ENCODE measurements at places on chromosomes 11 and 22. TPM values are rescaled to one million over a fixed set of nuclear protein-coding genes. Genes with fewer than 3 reads are reported as not detected.

DNA sequence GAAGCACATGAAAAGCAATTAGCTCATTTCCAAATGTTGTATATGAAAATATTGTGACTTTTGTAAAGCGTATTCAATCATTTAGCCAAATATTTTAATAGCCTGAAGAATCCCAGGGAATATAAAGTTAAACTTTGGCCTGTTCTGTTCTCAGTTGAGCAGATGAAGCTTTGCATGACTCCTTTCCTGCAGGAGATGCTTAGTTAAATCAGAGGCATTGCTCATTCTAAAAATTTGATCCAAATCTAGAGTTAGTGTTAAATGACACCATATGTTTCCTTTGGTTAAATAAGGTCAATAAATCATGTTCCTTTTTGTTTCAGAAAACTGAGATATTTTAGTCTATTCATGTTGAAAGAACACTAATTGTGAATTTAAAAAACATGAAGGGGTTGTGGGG lies 51.2 kb upstream of the BIRC3 start:
- H3K27me3 ChIP-seq = peaks cover 3% of the 10 kb centered on the region
- H3K4me1 ChIP-seq = peaks cover 30% of the 10 kb centered on the region
- H3K4me3 ChIP-seq = no peak overlapping the region
- no peak overlapping the region for H3K27ac ChIP-seq
- DNase-seq = no peak

DNA sequence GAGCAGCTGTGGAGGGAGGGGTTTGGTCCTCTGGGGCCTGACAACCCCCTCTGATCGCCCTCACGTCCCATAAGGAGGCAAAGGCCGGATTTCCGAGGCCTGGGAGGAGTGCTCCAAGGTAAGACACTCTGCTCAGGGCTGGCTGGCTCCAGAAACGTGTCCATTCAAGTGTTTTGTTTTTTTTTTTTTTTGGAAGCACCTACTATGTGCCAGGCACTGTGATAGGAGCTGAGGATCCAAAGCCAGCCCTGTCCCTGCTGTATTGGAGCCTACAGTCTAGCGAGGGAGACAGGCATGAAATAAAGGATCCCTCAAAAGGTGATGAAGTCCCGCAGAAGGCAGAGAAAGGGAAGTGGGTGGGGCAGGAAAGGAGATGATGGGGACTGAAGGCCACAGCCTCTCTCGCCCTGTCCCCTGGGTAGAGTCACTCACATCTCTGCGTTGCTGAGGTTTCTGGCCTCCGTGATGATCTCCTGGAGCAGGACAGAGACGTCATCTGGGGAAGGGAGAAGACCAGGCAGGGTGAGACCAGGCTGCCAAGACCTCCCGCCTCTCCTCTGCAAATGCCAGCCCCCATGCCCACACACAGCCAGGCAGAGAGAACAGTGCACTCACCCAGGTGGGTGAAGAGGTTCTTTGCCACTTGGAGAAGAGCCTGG lies 89.2 kb downstream of the PDE2A start:
- peaks cover 21% of the 10 kb centered on the region for H3K4me1 ChIP-seq
- no peak overlapping the region for H3K27ac ChIP-seq
- no peak for DNase-seq
- peaks cover 27% of the 10 kb centered on the region for H3K27me3 ChIP-seq
- H3K4me3 ChIP-seq = peak overlapping the region; percentile 66

DNA sequence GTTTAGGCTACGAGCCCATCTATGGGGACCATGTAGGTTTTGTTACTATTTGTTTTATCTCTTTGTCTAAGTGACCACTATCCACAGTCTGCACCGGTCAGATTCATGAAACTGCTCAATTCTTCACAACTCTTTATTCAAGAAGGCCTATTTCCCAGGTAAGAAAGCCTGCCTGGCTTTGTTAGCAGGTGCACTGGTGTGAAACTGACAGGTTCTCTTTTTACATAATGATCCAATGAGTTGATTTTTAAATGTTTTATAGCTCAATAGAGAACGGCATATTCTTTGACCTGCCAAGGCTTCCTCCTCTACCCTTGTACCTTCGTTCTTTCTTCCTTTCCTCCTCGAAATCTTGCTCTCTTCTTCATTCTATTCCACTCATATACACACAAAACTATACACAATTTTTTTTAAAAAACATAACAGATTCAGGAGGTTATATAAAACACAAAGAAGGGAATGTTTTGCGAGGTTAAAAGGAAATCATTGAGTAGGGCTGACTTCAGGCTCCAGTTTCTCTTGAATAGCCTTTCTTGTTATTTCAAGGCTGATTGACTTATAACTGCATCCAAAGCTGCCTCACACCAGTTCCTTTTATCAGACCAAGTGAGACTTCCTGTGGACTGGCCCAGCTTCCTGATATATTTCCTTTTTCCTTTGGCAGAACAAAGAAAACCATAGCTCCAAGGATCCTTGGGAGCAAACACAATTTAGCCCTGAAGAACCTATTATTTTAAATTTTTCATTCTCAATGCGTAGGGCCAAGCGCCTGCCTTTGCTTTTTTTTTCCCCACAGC lies 11.4 kb downstream of the FLI1 start:
- H3K4me1 ChIP-seq = peaks cover 97% of the 10 kb centered on the region
- H3K27me3 ChIP-seq = no peaks in the 10 kb centered on the region
- H3K36me3 ChIP-seq = peaks cover 67% of the 10 kb centered on the region
- peak overlapping the region; percentile 75 for H3K27ac ChIP-seq

DNA sequence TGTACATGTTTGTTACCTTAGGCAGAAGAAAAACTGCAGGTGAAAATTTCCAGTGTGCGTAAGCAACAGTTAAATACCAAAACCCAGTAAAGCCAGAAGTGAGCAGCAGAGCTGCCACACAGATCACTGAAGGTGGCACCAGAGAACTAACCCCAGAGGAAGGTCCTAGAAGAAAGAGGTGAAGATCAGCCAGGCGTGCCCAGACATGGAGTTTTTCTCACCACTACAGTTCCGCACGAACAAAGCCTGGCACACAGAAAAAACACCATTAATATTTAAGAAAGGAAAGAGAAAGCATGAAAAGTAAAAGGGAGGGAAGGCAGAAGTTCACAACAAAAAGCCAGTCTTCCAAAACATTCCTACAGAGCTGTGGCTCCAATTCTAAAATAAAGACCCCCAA lies 60.7 kb downstream of the STK33 start:
- H3K36me3 ChIP-seq = no peaks in the 10 kb centered on the region
- H3K4me3 ChIP-seq = no peak overlapping the region
- H3K27ac ChIP-seq = no peak overlapping the region

GRCh38 chr11:118142809-118143208 lies 9.8 kb downstream of the SCN4B start:
- H3K36me3 ChIP-seq = no peaks in the 10 kb centered on the region
- DNase-seq = peak; percentile 49
- H3K27ac ChIP-seq = no peak overlapping the region
- peaks cover 48% of the 10 kb centered on the region for H3K27me3 ChIP-seq
- peak overlapping the region; percentile 13 for H3K4me3 ChIP-seq

GRCh38 chr11:28058333-28058732 lies 49.6 kb downstream of the KIF18A start:
- no peak overlapping the region for H3K4me3 ChIP-seq
- no peak overlapping the region for H3K27ac ChIP-seq
- no peaks in the 10 kb centered on the region for H3K27me3 ChIP-seq

- H3K36me3 ChIP-seq = peaks cover 39% of the 10 kb centered on the region
- DNase-seq = no peak
- no peak overlapping the region for H3K27ac ChIP-seq
- H3K4me1 ChIP-seq = peaks cover 16% of the 10 kb centered on the region
Observed at GRCh38 chr11:121554552-121554951, 101.8 kb upstream of the SORL1-AS1 start.

DNA sequence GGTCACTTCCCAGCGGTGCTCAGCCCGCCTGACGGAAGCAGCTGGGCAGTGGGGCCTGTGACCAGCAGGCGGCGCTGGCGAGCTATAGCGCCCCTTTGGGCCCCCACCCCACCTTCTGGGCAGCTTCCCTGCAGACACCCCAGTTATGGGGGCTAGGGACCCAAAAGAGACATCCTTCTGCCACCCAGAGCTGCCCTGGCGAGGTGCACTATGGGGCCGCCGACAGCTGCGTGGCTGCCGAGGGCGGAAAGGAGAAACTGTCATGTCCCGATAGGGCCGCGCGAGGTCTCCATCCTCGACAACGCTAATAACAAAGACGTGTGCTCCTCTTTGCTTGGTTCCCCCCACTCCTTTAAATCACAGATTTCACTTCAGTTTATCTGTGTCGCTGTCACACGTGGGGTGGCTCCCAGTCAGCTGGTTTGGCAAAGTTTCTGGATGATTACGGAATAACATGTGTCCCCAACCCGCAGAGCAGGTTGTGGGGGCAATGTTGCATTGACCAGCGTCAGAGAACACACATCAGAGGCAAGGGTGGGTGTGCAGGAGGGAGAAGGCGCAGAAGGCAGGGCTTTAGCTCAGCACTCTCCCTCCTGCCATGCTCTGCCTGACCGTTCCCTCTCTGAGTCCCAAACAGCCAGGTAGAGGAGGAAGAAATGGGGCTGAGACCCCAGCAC lies 673 bp upstream of the MYO7A start:
- H3K4me1 ChIP-seq = peaks cover 5% of the 10 kb centered on the region
- H3K4me3 ChIP-seq = peak overlapping the region; percentile 39
- peaks cover 3% of the 10 kb centered on the region for H3K27me3 ChIP-seq
- no peaks in the 10 kb centered on the region for H3K36me3 ChIP-seq
- peak overlapping the region; percentile 25 for H3K27ac ChIP-seq
- DNase-seq = peak; percentile 75

DNA sequence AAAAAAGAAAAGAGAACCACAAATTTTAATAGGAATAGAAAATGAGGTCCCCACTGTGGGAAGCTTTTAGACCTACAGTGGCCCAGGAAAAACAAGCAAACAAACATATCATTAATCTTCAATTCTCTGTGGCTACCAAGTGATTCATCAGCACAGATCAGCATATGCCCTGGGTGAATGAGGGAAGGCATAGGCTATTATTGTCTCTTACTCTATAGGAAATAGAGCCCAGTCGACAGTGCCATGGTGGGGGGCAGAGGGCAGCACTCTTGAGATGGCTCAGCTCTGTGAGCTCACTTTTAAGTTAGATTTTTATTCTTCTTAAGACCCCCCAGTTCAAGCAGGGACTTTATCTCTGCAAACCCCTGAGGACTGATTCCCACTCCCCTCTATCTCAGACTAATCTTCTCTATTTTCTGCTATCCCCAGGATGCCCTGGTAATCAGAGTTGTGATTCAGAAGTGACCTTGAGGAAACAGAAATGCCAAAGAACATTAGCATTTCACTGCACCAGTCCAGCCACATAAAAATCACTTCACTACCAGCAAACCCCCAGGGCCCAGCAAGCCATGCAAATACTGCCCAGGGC lies 9.5 kb upstream of the FEZ1 start:
- H3K27me3 ChIP-seq = no peaks in the 10 kb centered on the region
- H3K4me1 ChIP-seq = peaks cover 5% of the 10 kb centered on the region
- H3K4me3 ChIP-seq = no peak overlapping the region
- DNase-seq = no peak
- no peak overlapping the region for H3K27ac ChIP-seq
- no peaks in the 10 kb centered on the region for H3K36me3 ChIP-seq

- H3K27me3 ChIP-seq = no peaks in the 10 kb centered on the region
- no peak overlapping the region for H3K27ac ChIP-seq
- no peak overlapping the region for H3K4me3 ChIP-seq
- no peak for DNase-seq
Observed at GRCh38 chr11:118661425-118662301, 17.8 kb downstream of the TREH start.

GRCh38 chr11:59154610-59155009 lies 12.0 kb downstream of the FAM111A start:
- H3K36me3 ChIP-seq = peaks cover 43% of the 10 kb centered on the region
- no peaks in the 10 kb centered on the region for H3K27me3 ChIP-seq

DNA sequence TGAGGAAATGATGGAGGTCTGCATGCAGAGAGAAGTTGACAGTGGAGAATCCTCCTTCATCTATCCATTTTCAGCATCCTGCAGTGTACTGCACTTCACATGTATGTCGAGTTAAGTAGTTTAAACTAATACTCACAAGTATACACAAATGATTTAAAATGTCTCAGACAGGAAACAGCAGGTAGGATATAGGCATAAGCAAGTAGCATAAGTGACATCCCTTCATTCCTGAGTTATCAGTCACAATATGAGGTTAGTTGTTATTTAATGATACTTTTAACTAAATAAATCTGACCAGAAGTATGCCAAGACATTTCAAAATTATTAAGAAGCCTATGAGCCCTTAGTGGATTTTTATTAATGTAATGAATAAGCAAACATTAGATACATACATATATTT lies 37.4 kb downstream of the MTMR2 start:
- H3K36me3 ChIP-seq = peaks cover 11% of the 10 kb centered on the region
- H3K27me3 ChIP-seq = no peaks in the 10 kb centered on the region
- H3K4me3 ChIP-seq = no peak overlapping the region
- H3K4me1 ChIP-seq = peaks cover 8% of the 10 kb centered on the region
- DNase-seq = no peak
- H3K27ac ChIP-seq = no peak overlapping the region

GAB4 gene
- total RNA-seq = not detected

DAGLA gene
- total RNA-seq = 0.14 TPM

ART5 gene
- total RNA-seq = not detected

GALNT18 gene
- total RNA-seq = 8.8 TPM

MACROD1 gene
- total RNA-seq = 26.4 TPM

RAB39A gene
- 0.16 TPM for total RNA-seq

OR10D3 gene
- not detected for total RNA-seq

UBTFL1 gene
- total RNA-seq = not detected
